Stimulated activated CD4-positive, alpha-beta T cell treated with anti-CD3 and anti-CD28 coated beads, Interleukin-1b, Interleukin-23, amount 100 ng/mL, for 4 hours (primary cell): ENCODE measurements at places on chromosomes 12 and 14.

GRCh38 chr12:95003921-95004272 is 400 bp upstream of the NDUFA12 start:
- no peak for DNase-seq

DNA sequence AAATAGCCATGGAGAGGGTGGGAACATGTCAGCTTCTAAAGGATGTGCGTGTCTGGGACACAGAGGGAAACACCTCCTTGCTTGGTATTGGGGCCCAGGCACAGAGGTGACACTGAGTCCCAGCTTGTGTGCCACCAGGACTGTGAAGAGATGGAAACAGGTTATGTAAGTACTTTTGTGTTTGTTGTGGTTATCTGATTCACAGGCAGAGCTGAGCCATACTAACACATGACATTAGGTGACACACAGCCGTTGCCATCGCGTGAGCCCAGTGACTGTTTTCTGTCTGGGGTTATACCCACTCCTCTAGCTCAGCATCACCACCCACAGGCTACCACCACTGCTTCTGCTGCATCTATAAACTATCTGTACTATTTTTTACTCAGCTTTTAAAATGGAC is 12.1 kb upstream of the FLVCR2 start:
- peak; percentile 65 for DNase-seq

DNA sequence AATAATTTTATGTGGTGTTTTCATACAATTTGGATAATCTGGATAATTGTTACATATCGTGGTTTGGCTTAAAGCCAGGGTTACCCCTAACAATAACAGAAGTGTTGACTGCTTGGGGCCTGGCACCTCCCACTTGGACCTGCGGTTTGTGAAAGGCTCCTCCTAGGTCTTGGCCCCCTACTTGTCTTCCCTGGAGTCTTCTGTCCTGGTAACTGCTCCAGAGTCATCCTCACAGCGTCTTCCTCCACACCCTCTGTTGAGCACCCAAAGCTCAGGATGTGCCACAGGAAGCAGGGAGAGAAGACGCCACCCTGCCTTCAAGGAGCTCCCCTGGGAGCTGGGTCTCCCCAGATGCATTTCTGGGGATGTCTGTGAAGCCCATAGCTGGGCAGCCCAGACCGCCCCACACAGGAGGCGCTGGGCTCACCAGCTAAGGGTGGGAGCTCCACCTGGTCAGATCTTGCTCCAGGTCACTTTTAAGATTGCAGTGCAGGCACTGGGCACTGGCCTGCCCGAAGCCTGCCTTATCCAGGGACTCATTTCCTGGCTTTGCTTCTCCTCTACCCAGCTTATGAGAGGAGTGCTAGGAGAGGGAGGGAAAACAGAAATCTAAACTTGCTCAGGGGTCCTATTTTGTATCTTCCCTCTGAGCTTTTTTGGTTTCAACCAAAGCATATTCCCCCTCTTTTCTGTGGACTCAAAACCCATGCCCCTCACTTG is 98.2 kb downstream of the ZFP36L1 start:
- DNase-seq, result no peak

GRCh38 chr12:13033476-13033875 is 10.7 kb upstream of the FAM234B start:
- DNase-seq, result no peak

DNA sequence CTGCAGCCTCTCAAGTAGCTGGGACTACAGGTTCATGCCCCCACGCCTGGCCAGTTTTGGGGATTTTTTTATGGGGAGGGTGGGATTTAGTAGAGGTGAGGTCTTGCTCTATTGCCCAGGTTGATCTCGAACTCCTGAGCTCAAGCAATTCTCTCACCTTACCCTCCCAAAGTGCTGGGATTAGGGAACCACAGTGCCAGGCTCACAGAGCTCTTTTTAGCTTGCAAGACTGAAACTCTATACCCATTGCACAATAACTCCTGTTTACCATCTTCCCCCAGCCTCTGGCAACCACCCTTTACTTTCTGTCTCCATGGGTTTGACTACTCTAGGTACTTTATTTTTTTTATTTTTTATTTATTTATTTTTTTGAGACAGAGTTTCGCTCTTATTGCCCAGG is 25.7 kb upstream of the CDK17 start:
- no peak for DNase-seq

DNA sequence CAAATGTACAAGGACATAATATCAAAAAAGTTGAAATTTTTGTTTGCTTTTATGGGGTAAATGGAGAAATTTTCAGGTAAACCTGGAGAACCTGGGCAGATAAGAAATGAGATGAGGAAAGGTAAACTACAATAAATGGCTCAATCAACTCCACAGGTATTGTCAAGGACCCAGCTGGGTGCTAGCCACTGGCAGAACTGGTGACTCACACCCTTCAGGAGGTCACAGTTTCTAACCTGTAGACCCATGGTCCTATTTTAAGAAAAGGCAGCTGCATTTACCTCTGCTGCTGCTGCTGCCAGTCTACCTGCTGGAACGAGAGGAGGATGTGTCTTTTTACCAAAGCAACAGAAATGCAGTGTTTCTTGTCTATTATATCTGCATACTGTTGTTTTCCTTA is 226.6 kb downstream of the ALG10B start:
- no peak for DNase-seq

- DNase-seq, result no peak
Measured at GRCh38 chr14:60184905-60185555, 19.8 kb upstream of the DHRS7 start.

DNA sequence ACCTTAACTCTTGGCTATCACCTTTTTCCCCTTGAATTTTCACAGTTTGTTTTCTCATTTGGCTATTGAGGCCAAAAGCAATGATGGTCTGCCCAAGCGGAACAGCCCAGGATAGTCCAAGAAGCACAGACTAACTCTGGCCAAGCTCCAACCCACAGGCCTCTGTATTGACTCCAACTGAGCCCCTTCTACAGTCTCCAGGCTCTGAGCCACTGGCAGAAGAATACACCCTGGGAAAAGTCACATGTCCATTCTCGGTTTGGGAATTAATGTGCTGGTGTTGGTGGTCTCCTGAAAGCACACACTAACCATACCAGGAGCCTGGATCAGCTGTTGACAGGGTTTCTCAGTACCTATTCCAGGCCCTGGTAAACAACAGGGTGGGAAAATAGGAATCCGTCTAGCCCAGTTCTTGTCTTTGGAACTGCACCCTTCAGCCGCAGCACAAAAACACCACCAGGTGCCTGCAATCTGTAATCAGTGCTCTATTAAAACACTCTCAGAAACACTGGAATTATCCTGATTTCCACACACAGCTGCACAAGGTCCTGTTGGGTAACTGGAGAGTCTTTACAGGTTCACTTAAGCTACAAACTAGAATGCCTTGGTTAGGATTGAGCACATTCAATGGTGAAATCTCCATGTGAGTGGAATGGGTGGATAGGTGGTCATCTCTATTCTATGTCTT is 63.6 kb downstream of the STXBP6 start:
- DNase-seq, result no peak

DNA sequence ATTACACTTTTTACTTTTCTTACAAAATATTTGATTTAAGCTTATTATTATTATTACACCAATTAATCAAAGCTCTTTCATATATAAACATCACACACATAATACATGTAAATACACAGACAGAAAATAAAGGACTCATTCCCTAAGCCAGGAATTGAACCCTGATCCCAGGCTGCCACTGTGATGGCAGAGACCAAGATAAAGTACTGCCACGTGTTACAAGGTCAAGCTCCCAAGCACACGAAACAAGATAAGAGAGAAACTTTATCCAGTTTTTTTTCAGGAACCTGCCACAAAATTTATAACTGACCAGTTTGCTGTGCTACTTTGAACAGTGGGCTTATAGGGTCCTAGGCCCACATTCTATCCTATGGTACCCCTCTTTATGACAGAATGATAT is 111.3 kb downstream of the EML1 start:
- DNase-seq, result no peak

- DNase-seq, result no peak
Measured at GRCh38 chr12:98893675-98894411, 248.8 kb downstream of the APAF1 start.

- no peak for DNase-seq
Measured at GRCh38 chr12:131636266-131636665, 74.6 kb upstream of the SFSWAP start.

DNA sequence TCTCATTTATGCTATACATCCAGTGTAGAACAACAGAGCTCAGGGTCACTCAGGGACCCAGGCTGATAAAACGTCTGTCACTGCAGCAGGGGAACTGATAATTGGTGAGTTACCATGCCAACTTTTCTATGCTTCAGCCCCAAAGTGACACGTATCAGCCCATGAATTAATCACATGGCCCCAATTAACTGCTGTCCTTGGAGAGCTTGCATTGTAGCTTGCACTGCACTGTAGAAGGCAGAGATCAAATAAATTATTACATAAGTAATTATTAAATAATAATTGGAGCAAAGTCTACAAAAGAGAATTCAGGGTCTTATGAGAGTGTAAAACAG is 144.6 kb downstream of the SUDS3 start:
- DNase-seq, result no peak

- DNase-seq, result no peak
Measured at GRCh38 chr12:54195737-54196347, 7.1 kb upstream of the SMUG1 start.

DNA sequence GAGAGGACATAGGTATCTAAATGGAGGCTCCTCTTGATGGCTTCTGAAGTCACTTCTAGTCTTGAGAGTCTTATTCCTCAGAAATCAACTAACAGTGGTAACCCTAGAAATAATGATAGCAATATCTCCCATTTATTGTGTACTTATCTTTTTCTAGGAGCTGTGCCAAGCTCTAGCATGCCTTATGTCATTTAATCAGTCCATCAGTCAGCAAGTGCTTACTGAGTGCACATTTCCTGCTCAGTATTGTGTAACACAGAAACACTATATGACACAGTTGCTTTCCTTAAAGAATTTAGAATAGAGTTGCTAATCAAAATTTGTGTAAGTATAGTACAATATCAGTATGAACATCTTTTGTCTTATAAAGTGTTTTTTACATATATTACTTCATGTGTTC is 36.6 kb downstream of the KRT76 start:
- DNase-seq, result no peak

- DNase-seq, result no peak
Measured at GRCh38 chr14:99513946-99514551, 32.8 kb downstream of the CCNK start.

DNA sequence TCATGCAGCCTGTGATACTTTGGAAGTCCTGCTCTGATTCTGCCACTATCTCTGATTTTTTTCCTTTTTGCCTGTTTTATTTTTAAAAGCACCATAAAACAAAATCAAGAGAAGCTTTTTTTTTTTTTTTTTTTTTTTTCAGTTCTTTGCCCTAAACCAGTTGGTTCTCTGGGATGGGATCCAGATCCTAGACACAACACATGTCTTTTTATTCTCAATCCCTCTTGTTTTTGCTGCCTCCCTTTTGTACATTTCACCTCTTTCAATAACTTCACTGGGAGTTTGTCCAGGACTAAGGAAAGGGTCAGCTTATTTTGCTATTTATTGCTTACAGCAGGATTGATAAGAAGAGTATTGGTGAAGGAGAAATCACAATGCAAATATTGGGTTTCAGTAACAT is 139.4 kb downstream of the GRIP1 start:
- DNase-seq, result no peak

GRCh38 chr12:26808766-26809476 is 24.1 kb downstream of the ITPR2 start:
- DNase-seq, result no peak

- DNase-seq, result no peak
Measured at GRCh38 chr14:54312166-54312801, 84.5 kb upstream of the CDKN3 start.

GRCh38 chr12:69658203-69658602 is 40.9 kb downstream of the BEST3 start:
- no peak for DNase-seq

DNA sequence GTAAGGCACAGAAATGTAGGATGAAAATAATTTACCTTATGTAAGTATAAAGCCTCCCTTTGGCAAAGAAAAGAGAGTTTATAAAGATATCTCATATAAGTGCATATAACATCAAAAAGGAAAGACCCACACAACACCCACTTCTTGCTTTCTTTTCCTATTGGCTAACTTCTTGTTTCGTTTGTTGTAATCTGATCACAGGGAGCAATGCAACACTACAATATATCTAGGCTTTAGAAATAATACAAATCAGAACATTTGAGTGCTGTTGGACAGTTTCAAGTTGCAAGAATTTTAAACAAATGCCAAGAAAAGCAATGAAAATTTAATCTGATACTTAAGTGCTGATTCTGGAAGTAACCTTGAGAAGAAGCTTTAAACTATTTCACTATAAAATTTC is 1.3 kb downstream of the FGD6 start:
- DNase-seq, result no peak

DNA sequence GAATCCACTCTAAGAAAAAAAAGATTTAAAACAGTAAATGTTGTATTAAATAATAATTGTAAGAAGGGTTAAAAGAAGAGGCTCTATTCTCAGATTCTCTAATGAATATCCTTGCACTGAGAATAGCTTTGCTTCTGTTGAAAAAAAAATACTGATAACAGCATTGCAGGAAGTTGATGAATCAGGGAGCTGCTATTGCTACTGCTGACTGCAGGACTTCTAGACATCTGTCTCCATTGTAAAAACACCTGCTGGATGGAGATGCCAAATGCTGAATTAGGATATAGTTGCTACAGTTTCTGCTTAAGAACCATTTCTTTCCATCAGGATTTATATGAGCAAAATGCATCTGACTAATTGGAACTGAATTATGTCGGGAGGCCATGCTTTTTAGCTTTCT is 50.3 kb upstream of the ANP32D start:
- DNase-seq, result no peak

DNA sequence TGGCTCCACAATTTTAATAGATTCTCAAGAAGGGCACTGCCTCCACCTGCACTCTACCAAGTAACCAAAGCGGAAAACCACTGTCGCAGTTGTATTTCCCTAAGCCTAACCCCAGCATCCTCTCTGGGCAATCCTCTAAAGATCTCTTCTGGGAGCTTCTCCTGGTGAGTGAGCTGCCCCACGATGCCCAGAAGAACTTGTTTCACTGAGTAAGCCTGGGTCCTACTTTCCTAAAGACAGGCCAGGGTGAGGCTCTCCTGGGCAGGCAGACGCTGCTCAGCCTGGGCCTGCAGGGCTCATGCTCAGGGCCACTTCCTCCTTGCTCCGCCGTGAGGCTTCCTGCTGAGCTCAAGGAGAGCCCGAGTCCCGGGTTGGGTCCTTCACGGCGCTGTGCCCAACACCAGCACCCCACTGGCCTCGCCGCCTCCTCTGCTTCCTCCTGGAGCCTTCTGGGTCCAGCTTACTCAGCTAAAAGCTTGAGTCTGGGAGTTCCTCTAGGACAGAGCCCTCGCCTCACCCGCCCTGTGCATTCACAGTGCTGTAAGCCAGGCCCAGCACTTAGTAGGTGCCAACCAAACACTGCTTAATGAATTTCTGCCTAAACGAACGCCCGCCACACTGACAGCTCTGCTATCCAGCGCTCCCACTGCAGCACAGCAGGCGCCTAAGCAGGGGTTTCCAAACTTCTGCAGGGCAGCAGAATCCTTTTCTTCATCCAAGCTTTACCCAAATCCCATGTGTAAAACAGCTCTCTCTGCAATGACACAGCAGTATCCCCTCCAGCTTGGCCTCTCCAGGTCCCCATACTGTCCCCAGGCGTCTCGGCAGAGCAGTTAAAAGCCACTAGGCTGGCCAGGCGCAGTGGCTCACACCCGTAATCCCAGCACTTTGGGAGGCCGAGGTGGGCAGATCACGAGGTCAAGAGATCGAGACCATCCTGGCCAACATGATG is 5.7 kb downstream of the RAB35 start:
- DNase-seq, result peak; percentile 26

- no peak for DNase-seq
Measured at GRCh38 chr12:14901228-14901562, 15.5 kb upstream of the MGP start.

GRCh38 chr14:50403419-50403818 is 6.7 kb upstream of the CDKL1 start:
- DNase-seq, result no peak
